Activated CD8-positive, alpha-beta T cell treated with anti-CD3 and anti-CD28 coated beads, Interleukin-2, amount 10 ng/mL, durations not matched to agents 7 days and 5 days (primary cell): ENCODE measurements at places on chromosomes 7 and 10. TPM values are rescaled to one million over a fixed set of nuclear protein-coding genes. Genes with fewer than 3 reads are reported as not detected.

Gene C10orf90
- not detected for total RNA-seq

Gene LRMDA
- total RNA-seq, result not detected

Gene GPR26
- not detected for total RNA-seq

Gene ZNF853
- total RNA-seq, result 1.0 TPM
